ENCODE measurements at places on chromosomes 5 and 9. TPM values are rescaled to one million over a fixed set of nuclear protein-coding genes. Genes with fewer than 3 reads are reported as not detected.

DNA sequence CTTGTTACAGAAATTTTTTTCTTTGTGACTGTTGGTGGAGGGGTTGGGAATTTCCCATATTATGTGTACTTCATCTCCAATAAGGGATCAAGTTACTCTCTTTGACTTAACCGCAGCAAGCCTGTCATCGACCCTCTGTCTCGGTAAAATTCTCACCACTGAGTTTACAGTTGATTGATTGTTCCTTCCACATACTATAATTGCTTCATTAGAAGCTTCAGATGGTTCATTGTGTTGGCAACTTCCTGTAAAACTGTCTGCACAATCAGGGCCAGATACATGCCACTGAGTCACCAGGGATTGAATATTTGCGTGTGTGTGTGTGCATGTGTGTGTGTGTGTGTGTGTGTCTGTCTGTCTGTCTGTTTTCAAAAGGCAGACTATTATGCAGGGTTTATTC, 176.6 kb downstream of the ZNF462 start:
- DNase-seq, result no peak

ALDH1B1 gene
- 25.1 TPM for total RNA-seq

GRCh38 chr5:6761333-6761732, 48.1 kb downstream of the TENT4A start:
- DNase-seq, result no peak

GRCh38 chr9:5999443-6000101, 15.9 kb downstream of the RANBP6 start:
- no peak for DNase-seq
